ENCODE measurements at places on chromosomes 7 and 10.

DNA sequence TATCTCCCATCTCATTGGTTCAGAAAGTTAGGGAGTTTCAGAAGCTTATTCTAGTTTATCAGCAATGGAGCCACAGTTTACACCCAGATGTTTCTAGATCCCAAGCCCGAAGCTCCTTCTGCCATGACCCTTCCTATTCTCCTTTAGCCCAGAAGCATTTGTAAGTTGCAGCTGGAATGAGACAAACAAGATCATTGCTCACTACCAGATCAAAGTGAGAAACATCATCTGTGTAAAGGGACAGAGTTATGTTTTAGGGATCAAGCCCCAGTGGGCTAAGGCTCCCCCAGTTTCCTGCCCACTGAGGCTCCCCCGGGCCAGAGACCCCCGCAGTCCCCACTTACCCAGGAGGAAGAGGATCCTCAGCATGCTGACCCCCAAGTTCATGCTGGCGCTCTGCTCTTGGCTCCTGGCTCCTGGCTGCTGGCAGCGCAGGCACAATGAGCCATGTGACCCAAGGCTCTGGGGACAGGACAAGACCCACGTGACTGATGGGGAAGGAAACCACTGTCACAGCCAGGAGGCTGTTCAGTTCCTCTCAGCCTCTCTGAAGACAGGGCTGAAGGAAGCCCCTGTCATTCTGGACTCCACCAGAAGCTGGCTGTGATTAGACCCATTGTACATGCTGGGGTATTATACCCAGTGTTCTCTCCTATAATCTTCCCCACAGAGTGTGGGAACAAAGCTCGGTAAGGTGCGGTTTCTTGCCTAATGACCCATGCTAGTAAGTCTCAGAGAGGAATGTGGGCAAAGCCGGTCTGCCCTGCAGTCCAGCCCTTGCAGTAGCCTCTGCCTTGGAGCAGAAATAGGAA lies at the start of gene TMEM273:
Gene TMEM273, minus strand, starts transcription at position 442 of the 812 bp plus-strand sequence. Its CDS starts 55 bp downstream, at position 387.
- no peak for DNase-seq

DNA sequence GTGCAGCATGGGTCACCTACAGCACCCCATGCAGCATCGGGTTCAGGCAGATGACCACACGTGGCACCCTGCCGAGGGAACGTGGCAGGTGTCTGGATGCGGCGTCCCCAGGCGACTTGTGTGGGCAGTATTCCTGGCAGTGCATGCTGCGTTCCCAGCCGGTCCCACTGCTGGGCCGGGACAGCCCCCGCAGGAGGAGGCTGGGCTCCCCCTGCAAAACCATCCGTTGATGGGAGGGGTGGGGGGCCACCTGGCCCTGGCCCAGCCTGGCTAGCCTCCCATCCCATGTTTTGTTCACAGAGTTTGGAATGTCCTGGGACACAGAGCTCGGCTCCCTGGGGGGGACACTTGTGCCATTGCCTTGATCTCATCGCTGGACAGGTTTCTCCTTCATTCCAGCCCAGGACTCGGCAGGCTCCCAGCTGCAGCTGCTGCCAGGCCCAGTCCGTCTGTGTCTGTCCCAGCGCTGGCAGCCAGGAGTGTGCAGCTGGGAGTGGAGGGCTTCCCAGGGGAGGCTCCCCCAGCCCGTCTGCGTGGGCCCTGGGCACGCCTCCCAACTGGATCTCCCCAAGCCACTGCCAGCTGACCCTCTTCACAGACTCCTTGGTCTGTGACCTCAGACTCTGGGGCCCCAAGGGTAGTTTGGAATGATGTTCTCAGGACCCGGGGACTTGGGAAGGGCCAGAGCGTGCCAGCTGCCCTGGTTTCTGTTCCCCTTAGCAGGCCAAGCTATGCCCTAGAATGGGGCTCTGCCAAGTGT lies 32.6 kb downstream of the TMEM270 start:
- no peak for DNase-seq

DNA sequence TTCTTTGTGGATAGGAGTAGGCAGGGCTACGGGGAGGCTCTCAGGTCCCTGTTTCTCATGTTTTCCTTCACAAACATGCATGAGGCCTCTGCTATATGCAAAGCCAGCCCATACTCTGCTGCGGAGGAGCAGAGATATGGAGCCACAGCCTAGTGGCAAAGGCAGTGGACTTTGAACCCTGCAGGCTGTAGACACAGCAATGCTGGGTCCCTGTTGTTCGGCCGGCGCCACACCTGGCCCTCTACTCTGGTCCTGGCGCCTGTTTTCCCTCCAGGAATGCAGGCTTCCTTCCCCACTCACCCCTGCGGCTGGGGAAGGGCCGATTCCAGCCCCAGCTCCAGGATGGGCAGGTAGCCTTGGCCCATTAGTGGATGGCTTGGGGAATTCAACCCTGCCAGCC lies 11.5 kb downstream of the CLRN3 start:
- DNase-seq, result no peak

- DNase-seq, result no peak
Observed at GRCh38 chr7:31263338-31263737, 77.2 kb downstream of the NEUROD6 start.

DNA sequence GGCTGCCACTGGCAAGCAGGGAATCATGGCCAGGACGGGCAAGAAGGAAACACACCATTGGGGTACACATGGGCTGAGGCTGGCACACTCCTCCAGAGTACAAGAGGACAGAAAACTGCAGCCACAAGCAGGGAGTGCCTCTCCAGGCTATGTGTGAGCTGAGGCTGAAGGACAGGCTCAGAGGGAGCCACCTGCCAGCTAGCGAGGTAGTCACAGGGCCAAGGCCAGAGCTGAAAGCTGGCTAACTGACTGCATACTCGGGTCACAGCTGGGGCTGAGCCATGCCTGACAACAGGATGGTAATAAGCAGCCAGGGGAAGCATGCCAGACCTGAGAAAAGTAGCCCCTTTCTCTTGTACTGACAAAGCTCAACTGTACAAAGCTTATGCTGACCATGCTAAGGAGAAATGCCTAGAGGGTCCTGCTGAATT lies 52.0 kb downstream of the KIF5B start:
- no peak for DNase-seq

DNA sequence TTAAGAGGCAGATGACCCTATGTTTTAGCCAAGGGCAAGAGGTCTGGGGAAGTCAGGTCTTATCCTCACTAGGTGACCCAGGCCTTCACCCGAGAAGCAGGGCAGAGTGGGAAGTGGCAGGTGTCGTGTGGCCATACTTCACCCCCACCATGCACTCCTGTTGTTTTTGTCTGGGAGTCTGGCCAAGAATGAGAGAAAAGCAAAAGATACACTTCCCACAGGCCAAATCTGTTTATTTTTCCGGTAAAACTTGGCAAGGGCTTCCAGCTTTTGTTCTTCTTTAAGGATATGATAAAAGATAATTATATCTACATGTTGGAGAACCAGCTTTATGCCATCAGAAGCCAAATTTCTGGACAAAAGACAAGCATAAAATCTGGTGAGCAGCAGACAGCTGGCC lies 137.4 kb upstream of the CDC14C start:
- DNase-seq, result no peak

DNA sequence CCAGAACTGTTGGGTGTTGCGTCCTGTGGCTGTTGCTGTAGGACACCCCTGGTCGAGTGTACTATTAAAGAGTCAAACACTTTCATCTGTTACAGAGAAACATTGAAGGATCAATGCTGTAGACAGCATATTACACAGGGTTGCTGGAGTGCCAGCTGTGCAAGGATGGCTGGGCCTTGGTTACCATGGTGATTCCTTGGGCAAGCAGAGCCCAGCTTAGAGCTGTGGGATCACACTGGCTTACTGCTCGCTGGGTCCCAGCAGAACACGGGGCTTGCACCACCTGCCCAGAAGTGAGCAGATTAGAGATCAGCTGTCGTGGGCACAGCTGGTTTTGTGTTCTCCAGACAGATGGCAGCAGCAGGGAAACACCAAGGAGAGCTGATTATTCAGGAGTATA lies 76.0 kb downstream of the GPR141 start:
- no peak for DNase-seq

DNA sequence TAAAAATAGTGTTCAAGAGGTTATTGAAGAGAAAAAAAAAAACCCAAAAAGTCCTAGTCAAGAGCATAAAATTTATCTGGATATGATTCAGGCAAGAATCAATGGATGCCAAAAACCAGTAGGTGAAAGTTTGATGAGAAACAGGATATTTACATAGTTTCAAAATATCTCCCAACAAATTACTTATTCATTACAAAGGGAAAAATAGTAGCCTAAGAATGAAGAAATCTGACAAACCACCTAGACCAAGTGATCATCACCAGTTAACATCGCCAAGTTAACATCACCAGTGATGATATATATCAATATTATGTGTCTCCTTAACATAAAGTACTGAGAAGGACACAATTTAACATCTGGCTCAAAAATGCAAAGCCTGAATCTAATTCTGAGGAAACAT lies 85.2 kb downstream of the RNLS start:
- no peak for DNase-seq

DNA sequence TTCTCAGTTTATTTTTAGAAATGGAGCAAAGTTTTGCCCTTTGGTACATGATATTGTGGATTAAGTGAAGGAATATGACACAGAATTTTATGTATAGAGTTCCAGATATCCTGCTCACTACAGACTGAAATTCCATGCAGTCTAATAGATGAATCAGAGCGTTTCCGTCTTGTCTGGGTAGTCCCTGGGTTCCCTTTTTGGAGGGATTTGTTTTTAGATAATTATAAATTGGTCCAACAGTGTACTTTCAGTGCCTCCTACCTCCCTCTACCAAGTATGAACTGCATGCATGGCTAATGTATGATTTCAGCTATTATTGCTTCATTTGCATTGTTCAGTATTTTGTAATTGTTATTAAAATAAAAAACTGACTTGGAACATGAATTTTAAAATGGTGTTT lies 74.4 kb downstream of the SEPTIN7 start:
- no peak for DNase-seq

- DNase-seq, result no peak
Observed at GRCh38 chr10:118356628-118357027, 14.5 kb upstream of the FAM204A start.

DNA sequence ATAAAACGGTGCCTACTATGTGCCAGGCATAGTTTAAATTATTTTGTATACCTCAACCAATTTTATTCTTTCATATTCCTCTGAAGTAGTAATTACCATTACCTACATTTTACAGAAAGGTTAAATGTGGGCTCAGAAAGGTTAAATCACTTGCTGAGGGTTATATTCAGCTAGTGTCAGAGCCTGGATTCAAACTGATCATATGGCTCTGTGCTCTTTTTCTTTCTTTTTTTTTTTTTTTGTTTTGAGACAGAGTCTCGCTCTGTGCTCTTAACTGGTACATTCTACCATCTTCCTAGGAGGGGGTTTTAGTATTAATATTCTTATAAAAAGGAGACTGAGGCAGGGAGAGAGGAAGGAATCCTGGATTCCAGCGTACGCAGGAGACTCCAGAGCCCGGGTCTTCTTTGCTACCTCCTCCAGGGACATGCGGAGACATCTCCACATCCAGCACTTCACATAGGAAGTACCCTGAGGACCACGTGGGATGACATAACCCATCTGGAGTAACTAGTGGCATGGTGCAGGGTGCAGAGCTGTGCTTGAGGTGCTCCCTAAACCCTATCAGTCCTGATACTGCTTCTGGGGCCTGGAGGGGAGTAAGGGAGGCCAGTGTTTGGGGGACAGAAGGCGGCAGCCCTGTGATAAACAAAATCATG lies 29.6 kb upstream of the ATXN7L1 start:
- no peak for DNase-seq

DNA sequence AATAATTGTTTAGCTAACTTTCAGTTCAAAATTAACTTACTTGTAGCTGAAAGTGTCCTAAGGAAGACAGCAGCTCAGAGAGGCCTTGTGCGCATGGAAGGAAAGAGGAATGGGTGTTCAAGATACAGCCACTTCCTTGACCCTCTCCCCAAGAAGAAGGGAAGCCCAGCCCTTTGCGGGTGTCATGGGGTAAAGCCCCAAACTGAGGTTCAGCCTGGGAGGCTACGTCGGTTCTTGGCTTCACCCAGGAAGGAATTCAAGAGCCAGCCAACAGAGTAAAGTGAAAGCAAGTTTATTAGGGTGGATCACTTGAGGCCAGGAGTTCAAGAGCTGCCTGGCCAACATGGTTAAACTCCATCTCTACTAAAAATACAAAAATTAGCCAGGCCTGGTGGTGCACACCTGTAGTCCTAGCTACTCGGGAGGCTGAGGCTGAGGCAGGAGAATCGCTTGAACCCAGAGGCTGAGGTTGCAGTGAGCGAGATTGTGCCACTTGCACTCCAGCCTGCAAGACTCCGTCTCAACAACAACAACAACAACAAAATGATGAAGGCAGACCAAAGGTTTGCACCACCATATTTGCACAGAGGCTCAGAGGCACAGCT lies 15.9 kb downstream of the GPRIN2 start:
- no peak for DNase-seq

DNA sequence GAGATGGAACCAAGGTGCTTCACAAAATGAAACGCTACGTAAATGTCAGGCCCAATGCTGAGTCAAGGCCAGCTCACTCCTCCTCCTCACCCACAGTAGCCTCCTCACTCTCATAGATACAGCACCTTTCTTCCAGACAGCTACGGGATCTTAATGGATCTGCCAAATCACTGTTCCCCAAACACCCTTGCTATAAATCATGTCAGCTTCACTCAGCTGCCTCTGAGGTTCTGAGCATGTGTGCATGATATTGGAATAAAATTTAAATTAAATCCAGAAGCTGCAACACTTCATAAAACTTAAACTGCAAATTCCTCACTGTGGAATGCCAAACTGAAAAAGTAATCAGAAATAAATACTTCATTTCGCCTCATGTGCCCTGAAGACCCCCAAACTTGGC lies 14.7 kb upstream of the CPXM2 start:
- DNase-seq, result no peak

DNA sequence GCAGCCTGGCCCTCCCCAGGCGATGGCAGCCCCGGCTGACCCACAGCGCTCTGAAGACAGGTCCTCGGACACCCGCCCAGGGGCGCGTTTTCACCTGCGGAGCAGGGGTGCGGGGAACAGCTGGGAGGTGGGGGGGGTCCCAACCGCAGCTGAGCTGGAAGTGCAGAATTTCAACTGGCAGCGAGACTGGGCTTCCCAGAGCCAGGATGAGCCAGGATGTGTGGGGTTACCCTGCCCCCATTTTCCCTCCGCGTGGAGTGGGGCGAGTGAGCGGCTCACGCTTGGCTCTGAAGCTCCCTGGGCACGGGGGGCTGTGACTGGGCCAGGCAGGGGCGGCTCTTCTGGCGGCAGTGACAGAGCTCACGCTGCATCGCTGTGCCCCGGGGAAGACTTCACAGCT lies 70.2 kb downstream of the DNAJB6 start:
- no peak for DNase-seq

DNA sequence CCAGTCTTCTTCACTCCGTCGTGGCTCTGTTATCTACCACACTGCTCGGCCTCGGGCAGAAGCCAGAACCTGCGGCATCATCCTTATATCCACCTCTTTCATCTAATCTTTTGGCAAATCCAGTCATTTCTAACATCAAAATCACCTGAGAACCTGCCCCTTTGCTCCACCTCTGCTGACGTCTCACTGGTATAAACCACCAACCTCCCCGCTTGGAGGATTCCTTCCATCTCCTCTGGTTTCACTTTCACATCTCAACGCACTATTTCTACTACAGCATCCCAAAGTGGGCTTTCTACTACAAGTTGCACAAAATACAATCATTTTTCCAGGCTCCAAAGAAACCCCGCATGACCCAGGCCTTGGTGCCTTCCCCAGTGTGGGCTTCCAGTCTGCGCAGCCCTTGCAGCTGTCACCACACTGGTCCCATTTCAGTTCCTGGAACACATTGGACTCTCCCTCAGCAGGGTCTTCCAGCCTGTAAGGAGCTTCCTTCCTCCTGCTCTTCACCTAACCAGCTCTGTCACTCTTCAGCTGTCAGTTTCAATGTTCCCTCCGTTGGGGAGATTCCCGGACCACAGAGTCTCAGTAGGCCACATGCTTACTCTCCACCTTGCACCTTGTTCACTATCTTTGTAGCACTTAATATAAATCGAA lies 85.0 kb downstream of the PRKCQ start:
- DNase-seq, result no peak
